ENCODE measurements at places on chromosomes 11 and 22.

DNA sequence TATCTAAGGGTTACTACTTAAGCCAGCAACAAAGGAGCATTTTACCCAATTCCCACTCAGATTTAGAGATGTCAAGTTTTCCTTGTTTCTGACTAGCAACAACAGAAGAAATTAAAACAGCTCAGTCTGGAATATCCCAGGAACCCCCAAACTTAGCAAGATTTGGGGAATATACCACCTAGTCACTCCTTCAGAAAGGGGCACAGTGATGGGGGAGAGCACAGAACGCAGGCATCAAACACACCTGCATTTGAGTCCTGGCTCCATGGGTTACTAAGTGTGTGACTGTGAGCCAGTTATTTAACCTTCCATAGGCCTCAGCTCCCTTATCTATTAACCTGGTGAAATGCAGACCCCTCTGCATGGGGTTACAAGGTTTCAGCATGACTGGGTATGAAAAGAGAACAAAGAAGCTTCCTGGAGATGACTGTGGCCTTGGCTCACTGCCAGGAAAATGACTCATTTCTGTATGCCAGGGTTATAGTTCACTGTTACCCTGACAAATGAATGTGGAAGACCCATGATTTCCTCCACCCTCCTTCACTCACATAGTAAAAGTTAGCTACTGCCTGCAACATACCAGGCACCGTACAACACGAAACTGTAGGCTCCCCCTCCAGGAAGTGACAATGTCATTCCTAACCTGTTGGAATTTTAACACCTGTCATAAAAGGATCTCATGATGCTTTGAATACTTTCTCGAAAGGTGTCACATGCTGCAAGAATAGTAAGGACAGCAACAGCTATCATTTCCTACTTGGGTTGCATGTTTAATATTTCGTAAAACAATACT is 79.6 kb downstream of the ME3 start:
- peak; percentile 83 for DNase-seq

GRCh38 chr11:134498326-134499139 is 86.5 kb upstream of the B3GAT1 start:
- no peak for DNase-seq

GRCh38 chr11:45921561-45922424 is 663 bp upstream of the LARGE2 start:
- DNase-seq = peak; percentile 91

DNA sequence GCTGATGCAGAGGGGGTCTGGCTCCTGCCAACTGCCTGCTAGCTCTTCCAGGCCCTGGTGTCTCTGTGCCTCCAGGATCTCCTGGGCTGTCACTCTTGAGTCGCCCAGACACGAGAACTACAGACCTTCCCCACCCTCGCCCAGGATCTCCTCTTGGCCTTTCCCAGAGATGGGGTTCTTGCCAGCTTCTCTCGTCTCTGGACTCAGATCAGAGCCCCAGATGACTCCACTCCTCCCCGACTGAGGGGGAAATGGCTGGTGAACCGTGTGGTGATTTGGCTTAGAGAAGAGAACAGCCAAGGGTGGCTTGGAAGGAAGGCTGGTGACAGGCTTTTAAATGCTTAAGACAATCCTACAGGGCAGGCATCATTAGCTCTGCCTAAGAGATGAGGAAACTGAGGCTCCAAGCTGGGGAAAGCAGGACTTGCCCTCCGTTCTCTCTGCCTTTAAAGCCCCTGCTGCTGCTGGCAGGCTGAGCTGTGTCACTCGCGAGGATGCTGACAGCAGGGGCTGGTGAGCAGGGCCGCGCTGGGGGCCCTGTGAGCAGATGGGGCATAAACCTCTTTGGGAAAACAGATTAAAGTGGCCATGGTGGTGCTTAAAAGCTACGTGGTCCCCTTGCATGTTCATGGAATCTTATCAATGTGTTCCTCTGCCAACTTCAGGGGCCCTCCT is 90.3 kb upstream of the THY1 start:
- no peak for DNase-seq

- DNase-seq = peak; percentile 93
Observed at GRCh38 chr22:41682033-41682807, 6.4 kb downstream of the SNU13 start.

DNA sequence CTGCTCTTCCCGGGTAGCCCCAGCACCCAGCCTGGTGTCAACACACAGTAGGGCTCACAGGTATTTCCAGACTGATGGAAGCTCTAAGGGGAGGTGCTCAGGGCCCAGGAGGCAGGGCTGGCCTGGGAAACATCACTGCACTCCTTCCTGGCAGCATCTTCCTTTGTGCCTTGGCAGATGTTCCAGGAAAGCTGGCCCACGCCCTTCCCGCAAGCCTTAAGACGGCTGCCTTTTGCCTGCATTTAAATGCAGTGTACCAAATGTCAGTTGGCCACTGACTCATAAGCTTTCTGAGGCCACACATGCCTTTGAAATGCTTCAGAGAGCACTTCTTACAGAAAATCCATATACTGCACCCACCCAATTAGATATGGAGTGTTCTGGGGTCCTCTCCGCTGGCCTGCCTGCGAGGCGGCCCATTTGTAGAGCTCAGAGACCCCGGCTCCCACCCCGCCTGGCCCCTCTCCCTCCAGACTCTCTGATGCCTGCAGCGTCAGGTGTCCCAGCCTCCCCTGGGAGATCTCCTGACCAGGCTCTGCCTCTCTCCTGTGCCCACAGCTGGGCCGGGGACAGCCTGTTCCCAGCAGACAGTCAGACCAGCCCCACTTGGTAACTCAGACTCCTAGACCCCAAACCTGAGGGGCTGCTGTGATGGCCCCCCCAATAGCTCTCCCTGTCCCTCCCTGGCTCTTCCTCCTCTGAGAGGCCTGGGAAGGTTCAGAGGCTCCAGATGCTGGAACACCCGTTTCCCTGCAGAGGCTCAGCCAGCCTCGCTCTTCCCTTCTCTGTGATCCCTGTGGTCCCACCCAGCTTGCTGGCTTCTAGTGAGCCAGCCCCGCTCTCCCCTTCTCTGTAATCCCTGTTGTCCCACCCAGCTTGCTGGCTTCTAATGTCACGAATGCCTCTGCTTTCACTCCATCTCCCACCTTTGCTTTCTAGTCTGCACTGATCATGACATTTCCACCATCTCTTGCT is 47.6 kb upstream of the THY1 start:
- no peak for DNase-seq

DNA sequence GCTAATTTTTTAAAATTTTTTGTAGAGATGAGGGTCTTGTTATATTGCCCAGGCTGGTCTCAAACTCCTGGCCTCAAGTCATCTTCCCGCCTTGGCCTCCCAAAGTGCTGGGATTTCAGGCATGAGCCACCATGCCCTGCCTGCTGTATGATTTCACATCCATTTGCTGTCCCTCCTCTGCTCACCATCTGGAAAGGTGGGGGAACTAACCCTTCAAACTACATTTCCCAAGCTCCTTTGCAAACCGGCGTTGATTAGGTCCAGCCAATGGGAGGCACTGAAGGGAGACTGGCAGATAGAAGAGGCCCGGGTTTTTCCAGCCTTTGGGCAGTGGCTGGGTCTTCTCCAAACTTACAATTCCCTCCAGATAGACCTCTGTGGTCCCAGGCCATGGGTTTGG is 19.3 kb downstream of the RFPL1 start:
- DNase-seq = peak; percentile 38

DNA sequence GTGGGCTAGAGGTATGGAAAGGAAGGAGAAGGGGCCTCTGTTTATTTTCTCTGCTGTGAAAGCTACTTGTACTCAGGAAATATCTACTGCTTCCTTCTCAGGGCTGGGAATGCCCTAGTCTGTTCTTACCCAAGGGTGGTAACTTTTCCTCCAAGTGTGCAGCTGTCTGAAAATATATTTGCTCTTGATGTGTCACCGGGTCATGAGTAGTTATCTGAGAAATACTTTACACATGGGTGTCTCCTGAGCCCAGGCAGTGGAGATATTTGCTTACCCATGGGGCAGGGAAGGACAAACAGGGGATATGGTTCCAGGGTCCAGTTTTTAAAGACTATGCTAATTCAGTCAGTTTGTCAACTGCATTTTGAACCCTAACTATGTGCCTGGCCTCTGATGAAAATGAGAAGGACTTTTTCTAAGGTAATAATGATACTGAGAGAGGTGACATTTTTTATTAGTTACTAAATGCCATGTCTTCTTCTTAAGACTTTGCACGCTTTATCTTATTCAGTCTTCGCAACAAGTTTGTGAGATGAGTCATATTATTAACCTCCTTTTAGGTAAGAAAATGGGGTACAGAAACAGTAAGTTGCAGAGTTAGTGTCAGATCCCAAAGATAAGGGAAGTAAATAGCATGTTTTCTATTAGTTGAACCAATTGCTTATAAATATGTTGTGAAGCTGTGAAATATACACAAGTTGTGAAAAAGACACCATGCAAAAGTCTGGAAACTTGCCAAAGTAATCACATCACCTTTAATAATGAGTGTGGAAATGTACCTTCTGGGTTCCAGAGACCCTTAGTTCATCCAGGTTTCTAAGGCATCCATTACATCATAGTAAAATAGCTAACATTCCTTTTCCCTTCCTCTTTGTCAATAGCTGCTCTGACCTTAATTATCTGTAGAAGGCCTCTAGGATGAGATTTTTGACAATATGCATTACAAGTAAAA is 22.9 kb downstream of the SYTL2 start:
- no peak for DNase-seq

- DNase-seq = peak; percentile 28
Observed at GRCh38 chr11:76310832-76311595, 69.9 kb downstream of the THAP12 start.

- DNase-seq = no peak
Observed at GRCh38 chr22:46457502-46458488, 79.6 kb downstream of the CELSR1 start.

DNA sequence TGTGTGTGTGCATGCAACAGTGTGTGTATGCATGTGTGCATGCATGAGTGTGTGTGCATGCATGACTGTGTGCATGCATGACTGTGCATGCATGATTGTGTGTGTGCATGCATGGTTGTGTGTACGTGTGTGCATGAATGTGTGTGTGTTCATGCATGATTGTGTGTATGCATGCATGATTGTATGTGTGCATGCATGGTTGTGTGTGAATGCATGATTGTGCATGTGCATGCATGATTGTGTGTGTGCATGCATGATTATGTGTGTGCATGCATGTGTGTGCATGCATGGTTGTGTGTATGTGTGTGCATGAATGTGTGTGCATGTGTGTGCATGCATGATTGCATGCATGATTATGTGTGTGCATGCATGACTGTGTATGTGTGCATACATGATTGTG is 1052.0 kb downstream of the TBC1D22A start:
- no peak for DNase-seq

GRCh38 chr11:65663639-65664200 is 1.0 kb upstream of the RELA start:
- DNase-seq = peak; percentile 11

- DNase-seq = no peak
Observed at GRCh38 chr22:28728621-28729313, 12.9 kb downstream of the CHEK2 start.

- no peak for DNase-seq
Observed at GRCh38 chr11:32706985-32707741, 87.3 kb downstream of the CCDC73 start.

DNA sequence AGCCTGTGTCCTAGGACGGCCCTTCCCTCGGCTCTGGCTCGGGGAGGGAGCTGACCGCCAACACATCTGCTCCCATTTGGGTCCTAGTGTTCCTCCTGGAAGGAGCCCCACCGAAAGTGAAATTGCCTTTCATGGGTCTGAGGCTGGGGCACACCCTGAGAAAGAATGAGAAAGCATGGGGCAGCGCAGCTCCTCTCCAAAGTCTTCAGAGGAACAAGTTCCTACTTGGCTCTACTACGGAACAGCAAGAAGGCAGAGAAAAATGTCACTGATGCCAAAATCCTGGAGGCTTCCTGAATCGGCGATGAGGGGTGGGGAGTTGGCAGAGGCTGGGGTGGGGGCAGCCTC is 41.5 kb upstream of the MYEOV start:
- no peak for DNase-seq

DNA sequence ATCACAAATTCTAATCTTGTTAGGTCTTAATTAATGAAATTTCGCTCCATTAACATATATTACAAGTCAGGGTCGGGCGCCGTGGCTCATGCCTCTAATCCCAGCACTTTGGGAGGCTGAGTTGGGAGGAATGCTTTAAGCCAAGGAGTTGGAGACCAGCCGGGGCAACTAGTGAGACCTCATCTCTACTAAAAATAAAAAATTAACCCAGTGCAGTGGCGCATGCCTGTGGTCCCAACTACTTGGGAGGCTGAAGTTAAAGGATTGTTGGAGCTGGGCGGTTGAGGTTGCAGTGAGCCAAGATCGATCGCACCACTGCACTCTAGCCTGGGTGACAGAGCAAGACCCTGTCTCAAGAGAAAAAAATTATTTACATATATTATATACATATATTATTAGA is 1.9 kb downstream of the TMA7B start:
- no peak for DNase-seq

DNA sequence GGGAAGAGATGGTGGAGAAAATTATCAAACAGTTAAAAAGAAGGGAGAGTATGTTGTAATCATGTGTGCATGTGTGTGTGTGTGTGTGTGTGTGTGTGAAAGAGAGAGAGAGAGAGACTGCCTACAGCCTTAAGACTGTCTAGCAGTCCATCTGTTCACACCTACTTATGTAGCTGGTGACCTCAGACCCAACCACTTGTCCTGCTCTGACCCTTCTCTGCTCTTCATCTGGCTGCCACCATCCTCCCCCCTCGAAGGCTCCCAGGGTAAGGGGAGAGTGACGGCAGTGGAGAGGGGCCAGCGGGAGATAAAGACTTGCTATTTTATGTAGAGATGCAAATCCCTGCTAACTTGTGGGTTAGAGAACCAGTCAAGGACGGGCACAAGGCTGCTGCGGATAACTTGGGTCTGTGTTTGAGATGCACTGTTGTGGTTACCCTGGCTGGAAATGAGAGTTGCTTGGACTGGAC is 24.9 kb upstream of the GRAMD1B start:
- DNase-seq = no peak

DNA sequence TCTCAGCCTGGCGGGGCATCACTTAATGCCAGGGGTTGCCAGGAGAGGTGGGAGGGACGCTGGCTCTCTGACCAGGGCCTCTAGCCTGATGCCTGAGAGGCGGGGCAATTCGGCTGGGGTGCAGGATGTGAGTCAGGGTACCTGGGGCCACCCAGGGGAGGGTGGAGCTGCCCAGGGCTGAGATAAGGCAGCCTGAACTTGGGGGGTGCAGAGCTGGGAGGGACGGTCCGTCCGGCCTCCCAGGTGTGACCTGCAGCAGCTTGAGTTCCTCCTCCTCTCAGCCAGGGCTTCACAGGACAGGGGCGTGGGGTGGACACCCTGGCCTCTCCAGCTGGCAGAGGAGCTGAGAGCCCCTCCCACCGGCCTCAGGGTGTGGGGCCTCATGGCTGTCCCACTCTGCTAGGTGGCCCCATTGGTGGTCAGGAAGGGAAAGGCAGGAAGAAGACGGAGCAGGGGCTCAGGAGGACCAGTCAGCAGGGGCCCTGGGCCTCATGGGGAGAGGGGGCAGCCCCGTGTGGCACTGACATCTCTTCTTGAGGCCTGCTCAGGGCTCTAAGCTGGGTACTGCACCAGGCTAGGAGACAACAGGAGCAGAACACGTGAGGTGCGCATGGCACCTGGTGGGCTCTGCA is 942 bp upstream of the RPS6KA4 start:
- no peak for DNase-seq

GRCh38 chr11:44950031-44950624 is 555 bp downstream of the TP53I11 start:
- DNase-seq = peak; percentile 36

All from NCI-H1105 treated with DMSO at 0.1 percent for 48 hours (cell line).